CD4-positive, alpha-beta T cell treated with Interleukin-6 at 100 ng/mL for 8 hours (primary cell): ENCODE measurements at places on chromosomes 1 and 21.

DNA sequence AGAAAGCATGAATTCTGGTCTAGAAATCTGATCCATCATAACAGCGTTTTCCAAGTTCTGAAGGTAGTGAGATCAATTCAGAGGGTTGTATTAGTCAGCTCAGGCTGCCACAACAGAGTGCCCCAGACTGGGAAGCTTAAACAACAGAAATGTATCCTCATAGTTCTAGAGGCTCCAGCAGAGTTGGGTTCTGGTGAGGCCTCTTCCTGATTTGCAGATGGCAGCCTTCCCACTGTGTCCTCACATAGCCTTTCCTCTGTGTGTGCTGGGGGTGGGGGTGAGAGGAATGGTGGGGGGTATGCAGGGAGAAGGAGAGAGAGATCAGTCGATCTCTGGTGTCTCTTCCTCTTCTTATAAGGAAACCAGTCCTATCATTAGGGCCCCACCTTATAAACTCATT lies 15.1 kb downstream of the ZBTB8B start:
- no peak for DNase-seq

- DNase-seq, result no peak
These were observed 17.4 kb downstream of the FMO1 start for GRCh38 chr1:171265686-171266085.

DNA sequence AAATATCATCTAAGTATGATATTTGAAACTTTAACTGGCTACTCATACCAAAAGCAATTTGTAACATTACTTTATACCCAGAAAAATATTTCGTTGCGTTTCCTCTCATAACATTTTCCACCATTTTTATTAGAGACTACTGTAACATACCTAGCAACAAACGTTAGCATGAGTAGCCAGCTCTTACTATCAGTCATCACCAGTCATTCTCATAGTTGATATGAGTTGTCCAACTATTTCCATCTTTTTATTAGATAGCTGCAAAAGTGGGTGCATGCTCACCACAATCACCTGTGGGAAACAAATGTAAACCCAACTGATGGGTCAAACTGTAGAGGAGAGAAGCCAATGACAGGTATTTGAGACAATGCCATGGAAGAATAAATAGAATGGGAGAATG lies 114.6 kb downstream of the AKT3 start:
- DNase-seq, result no peak

DNA sequence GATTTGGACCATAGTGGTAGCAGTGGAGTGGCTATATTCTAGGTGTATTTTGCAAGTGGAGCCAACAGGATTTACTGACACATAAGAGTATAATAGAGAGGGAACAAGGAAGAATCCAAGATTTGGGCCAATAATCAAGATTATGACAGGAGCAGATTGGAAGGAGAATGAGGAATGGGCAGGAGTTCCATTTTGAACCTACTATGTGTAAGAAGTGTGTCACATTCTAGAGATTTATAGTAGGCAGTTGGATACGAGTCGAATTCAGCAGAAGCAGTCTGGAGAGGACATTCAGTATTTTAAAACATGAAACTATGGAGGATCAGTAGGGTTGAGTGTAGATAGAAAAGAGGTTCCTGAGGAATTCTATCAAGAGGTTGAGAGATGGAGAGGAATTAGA lies 21.7 kb downstream of the INKA2 start:
- DNase-seq, result no peak

DNA sequence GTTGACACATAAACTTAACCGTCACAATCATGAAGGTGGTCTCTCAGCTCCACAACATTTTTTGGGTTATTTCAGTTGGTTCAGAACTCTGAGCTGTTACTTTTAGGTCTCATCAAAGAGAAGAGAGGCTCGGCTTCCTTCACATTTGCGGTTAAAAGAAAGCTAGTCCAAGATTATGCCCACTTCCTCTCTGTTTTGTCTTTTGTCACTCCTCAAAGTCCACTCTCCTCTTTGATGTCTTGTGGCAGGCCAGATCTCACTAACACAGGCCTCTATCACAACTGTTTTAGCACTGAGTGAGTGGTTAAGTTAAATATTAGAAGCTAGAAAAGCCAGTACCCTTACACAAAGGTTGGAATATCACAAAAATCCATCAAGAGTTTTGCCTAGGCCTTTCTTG lies 195.7 kb downstream of the FCRL5 start:
- no peak for DNase-seq

DNA sequence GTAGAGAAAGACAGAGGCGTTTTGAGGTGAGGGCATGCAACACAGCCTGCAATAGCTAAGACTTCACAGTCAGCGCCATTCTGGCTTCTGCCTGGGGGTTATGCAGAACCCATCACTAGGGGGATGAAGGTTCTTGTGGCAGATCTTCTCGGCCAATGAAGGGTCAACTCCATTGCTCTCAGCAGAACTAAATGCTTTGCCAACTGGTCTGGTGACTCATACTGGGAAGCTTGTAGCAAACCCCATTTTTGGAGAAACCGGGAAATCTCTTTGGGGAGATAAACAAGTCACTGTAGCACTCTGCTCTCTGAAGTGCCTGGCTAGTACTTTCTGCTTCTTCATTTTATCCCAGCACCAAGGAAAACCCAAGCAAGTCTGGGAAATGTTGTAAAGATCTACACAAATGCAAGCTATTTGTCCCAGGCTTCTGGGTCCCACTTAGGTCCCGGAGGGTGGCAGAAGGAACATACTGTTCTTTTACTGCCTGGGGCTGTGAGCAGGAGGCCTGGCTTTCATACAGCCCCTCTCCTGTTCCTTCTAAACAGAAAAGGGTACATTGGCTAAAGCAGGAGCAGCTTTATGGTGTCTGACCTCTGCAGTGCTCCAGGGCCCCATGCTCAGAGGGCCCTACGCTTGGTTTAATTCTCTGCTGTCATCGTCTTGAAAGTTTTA lies 28.8 kb downstream of the SHISA4 start:
- no peak for DNase-seq

DNA sequence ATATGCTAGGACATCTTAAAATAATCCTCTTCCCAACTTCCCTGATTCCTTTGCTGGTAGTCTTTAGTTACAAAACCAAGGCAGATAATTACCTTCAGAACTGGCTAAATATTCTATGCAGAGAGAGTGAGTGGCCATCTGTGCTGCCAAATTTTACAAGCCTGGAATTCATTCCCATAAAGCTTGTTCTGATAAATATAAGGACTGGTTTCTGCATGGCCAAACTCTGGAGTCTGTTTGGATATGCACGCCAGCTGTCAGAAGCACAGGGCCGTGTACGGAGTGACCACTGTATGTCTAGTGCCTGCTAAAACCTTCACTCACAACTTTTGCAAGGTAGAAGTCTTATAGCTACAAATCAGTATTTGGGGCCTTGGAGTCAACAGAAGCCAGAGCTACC lies 66.5 kb upstream of the RAVER2 start:
- DNase-seq, result no peak

DNA sequence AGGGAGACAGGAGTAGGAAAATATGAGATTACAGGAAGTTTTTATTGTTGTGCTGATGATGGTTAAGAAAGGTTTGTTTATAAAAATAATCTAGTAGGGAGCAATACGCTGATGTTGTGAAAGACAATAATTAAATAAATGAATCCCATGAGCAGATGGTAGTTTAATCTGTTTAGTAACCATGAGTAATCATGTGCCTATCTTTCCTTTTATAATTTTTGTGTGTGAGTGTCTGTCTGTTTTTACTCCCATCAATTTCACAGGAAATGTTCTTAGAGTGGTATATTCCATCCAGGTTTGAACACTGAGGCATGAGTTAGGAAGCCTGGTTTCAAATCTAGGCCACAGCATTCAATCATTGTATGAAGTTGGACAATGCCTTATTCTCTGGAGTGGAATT lies 180.5 kb downstream of the OLFM3 start:
- DNase-seq, result no peak

GRCh38 chr1:79052829-79053449 lies 46.4 kb upstream of the ADGRL4 start:
- no peak for DNase-seq

GRCh38 chr21:38973552-38973951 lies 167.8 kb downstream of the ETS2 start:
- no peak for DNase-seq

- DNase-seq, result no peak
These were observed 552.1 kb downstream of the LMO4 start for GRCh38 chr1:87880764-87881163.

GRCh38 chr1:67174716-67175284 lies 8.5 kb downstream of the IL23R start:
- DNase-seq, result no peak

DNA sequence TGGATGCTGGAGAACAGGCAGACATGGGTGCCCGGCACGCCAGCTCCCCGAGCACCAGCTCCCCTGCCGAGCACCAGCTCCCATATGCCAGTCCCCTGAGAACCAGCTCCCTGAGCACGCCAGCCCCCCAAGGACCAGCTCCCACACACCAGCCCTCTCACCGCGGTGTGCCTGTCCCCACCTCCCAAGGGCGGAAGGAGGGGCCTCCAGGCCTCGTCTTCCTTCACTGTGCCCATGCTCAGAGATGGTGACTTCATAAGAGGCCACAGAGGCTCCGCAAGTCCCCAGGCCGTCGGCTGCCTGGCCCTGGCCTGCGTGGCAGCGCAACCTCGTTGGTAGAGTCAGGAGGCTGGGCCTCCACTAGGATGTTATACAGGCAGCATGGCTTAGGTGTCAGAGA lies 69.1 kb downstream of the AGPAT3 start:
- DNase-seq, result no peak

- DNase-seq, result no peak
These were observed 55.8 kb downstream of the LGR6 start for GRCh38 chr1:202249436-202249835.

DNA sequence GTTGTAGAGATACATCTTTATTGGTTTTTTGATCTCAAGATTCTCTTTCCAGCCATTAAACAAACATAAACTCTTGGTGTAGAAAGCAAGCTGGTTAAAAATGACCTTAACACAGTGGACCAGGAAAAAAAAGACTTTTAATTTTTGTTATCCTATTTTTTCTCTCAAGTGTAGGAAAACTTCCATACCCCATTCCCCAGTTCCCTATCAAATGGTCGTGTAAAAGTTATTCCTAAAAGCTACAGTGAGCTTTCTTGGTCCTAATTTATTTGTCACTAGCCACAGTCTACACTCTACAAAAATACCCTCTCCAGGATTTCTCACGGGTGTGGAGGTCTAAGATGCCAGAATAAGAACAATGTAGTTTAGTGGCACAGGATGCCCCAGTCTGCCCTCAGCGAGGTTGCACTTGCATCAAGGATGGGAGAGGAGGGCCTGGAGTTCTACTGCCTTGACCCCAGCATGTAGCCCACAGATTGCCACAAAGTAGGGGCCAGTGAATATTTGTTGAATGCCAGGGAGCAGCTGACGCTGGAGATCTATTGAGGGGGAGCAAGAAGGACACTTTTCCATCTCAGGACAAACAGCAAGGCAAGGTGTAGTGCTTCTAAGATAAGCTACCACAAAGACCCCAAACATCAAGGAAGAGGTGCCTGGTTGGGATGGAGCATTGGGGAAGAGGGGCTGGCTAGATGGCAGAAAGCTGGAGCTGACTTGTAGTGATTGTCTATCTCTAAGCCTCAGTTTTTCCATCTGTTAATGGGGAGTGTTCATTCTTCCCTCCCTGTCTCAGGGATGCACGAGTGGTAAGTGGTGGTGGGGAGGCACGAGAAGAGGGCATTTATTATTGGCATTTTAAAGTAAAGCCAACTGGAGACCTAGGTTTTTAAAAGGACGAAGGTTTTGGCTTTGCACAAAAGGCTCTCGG lies 1.8 kb downstream of the MYCL start:
- no peak for DNase-seq

DNA sequence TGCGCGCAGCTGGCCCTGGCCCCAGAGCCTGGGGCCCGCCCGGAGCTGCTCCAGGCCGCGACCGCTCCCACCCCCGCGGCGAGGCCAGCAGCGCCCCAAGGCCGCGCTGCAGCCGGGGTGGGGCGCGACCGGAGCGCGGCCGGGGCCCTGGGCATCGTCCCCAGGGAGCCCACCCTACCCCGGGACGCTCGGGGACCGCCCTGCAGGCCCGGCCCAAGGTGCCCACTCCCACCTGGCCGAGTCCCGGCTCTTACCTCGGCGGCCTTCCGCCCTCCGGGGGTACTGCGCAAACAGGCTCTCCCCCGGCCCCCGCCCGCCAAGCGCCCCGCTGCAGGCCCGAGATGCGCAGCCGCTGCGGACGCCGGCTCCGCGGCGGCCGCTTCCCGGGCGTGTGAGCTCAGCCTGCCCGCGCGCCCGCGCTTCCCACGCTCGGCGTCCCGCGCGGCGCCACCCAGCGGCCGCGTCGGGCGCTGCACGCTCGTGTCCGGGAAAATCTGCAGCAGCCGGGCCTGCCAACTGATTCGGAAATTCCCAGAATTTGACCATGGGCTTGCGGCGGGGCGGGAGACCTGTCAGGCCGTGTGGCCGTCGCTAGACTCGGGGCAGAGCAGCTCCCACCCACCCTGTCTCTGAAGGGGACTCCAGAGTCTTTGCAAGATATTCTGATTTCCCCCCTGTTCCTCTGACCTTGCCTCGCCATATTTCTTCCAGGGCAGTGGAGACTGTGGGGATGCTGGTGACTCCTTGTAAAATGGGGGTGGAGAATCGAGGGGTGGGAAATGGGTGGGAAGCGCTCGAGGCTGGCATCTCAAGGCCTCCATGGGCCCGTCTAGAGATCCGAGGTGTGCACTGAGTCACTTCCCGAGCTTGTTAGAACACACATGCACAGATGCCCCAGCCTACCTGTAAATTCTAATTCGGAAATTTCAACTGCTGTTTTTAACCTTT lies 41.9 kb downstream of the CD34 start:
- peak; percentile 62 for DNase-seq

- DNase-seq, result no peak
These were observed 23.2 kb downstream of the INSL5 start for GRCh38 chr1:66777831-66778230.

GRCh38 chr1:191022856-191023255 lies 545.2 kb upstream of the BRINP3 start:
- no peak for DNase-seq

GRCh38 chr1:118692143-118692542 lies 296.0 kb downstream of the TBX15 start:
- DNase-seq, result no peak

DNA sequence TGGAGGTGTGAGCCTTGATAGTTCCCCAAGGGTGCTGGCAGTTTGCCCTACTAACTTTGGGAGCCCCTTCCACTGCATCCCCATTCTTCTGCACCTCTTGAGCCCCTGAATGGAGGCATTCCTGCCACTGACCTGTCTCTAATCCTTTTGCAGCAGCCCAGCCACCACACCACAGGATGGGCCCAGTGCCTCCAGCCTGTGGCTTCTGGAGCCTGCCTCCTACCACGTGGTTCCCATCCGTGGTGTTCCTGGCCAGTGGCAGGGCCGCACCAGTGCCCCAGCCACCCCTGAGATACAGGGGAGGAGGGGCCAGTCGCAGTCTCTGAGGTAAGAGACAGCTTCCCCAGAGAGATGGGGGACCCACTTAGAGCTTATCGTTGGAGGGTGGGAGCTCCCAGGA lies 14.4 kb downstream of the INAVA start:
- DNase-seq, result no peak

DNA sequence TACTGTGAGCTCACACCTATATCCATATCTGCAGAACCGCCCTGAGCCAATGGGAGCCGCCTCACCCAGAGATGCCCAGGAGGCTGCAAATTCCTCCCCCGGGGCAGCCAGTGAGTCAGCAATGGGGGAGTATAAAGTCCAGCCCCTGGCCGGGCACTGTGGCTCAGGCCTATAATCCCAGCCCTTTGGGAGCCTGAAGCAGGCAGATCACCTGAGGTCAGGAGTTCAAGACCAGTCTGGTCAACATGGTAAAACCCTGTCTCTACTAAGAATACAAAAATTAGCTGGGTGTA lies 5.0 kb upstream of the CLCNKB start:
- no peak for DNase-seq

GRCh38 chr1:233641029-233641428 lies 27.1 kb downstream of the KCNK1 start:
- DNase-seq, result no peak

- DNase-seq, result no peak
These were observed 6.7 kb upstream of the PADI6 start for GRCh38 chr1:17365293-17365692.
